ENCODE measurements at places on chromosomes 5 and 9.

GRCh38 chr5:107532916-107533315 is 137.8 kb downstream of the EFNA5 start:
- DNase-seq, result no peak

DNA sequence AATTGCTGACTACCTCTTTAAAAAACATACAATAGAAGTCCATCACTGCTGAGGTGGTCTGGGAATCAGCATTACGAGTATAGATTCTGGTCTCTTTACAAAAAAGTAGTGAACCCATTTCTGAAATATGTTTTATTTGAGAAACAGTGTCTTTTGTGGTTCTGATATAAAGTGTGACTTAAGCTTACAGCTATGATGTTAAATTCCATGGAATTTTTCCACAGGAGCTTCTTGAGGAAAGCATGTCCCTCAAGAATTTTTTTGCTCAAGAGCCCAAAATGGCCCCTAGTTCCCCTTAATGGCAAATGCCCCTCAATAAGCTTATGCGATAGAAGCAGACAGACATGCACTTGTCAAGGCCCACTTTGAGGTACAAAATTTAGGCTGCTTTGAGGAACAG is 265.7 kb downstream of the FAM170A start:
- no peak for DNase-seq

DNA sequence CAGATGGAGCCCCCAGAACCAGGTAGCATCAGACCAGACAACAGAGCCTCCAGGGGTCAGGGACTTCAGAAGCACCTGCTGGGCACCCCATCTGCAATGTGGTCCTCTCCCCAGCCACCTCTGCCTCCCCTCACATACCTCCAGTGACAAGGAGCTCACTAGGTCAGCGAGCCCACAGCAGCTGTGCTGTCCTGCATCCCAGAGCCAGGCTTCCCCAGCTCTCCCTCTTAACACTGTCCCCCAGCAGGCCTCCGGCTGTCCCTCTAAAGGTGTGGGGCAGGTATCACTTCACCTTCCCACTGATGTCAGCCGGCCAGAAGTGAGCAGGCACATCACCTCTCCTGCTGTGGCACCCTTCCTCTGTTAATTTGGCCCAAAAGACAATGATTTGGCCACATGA is 83.6 kb downstream of the LMX1B start:
- no peak for DNase-seq

DNA sequence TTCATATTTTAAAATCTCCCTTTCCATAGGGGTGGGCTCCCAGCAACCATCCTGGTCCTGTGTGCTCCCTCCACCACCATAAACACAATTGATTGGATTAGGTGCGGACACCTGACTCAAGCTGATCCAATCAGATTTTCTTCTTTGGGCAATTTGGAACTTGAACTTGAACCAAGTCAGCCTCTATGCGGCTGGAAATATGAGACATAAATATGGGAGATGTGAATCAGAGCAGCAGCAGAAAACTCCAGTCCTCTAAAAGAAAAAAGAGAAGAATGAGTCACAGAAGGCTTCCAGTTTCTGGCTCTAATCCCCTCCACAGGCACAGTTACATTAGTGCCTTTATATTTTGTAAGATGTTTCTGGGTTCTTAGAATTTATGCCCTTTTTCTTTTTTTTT is 306.6 kb downstream of the MLLT3 start:
- DNase-seq, result no peak

- no peak for DNase-seq
Measured at GRCh38 chr5:38445374-38446028, 110.9 kb downstream of the LIFR start.

DNA sequence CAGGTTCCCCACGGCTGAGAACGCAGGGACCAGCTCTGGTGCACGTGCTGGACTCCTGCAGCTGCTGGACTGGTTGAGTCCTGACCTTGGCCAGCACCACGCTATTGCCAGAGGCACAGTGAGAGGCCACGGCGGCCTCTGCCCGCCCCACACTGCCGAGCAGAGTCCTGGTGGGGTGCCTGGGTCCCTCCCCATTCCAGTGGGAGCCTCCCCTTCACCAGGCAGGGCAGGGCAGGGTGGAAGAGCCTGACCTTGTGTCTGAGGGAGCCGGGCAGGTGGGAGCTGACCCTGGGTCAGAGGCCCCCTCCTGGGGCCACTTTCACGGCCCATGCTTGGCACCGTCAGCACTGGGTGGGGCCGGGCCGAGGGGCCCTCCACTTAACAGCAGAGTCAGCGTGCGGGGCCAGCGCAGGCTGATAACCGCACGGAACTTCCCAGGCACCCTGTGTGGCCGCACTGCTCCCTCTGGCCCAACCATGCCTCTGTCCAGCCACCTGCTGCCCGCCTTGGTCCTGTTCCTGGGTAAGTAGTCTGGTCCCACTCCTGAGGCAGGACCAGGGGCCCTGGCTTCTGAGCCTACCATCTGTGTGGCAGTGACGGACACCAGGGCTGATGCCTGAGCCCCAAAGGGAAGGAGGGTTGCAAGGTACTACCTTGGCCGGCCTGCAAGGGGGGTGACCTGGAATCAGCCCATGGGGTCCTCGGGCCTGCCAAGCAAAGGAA is at the start of gene MAMDC4:
MAMDC4 (plus strand) TSS at position 406 of the 723 bp plus-strand sequence; CDS start at position 477, 71 bp downstream.
- no peak for DNase-seq

DNA sequence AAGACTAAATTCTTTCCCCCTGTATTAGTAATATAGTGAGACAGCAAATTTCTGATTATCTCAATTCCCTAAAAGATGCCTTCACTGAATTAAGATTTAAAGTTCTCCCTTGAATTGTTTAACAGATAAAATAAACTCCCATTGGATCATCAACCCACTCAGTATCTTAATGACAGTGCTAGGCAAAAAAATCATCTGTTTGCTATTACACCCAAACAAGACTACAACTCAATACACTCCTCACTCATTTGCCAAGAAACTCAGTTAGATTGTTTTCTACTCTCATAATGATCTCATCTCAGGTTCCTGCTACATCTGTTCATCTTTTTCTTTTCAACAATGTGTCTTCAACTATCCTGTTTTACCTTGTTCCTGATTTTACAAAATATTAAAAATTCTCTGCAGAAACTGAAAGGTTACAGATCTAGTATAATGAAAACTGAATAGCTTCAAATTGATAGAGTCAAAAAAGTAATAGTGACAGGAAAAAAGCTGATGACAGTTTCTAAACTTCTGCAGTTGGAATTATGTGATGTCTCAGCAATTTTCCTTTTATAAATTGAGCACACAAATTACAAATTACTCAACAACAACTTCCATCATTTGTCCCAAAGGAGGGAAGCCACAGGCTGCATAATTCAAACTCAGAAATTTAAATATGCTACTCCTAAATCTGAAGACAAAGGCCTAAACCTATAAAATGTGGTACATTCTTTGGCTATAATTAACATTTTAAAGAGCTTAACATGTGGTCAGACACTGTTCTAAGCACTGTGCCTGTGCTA is 39.4 kb downstream of the HOMER1 start:
- DNase-seq, result no peak

DNA sequence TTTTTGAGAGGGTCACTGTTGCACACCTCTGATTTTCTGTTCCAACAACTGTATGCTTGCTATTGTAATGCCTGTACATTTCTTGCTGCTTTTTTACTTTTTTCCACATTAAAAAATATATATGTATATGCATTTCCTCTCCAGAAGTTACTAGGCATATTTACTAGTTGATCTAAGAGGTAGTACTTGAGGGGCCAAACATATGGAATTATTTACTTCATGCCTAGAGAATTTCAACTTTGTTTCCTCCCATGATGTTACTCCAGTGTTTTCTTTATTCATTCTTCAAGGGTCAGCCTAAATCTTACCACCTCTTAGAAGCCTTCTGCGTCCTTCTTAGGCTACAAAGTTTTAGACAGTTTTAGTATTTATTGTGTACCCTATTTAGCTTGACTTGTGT is 122.7 kb downstream of the NMUR2 start:
- no peak for DNase-seq

- no peak for DNase-seq
Measured at GRCh38 chr9:69976152-69976551, 67.5 kb upstream of the MAMDC2 start.
